Suppressor macrophage (primary cell): ENCODE measurements at places on chromosomes 11 and 22.

DNA sequence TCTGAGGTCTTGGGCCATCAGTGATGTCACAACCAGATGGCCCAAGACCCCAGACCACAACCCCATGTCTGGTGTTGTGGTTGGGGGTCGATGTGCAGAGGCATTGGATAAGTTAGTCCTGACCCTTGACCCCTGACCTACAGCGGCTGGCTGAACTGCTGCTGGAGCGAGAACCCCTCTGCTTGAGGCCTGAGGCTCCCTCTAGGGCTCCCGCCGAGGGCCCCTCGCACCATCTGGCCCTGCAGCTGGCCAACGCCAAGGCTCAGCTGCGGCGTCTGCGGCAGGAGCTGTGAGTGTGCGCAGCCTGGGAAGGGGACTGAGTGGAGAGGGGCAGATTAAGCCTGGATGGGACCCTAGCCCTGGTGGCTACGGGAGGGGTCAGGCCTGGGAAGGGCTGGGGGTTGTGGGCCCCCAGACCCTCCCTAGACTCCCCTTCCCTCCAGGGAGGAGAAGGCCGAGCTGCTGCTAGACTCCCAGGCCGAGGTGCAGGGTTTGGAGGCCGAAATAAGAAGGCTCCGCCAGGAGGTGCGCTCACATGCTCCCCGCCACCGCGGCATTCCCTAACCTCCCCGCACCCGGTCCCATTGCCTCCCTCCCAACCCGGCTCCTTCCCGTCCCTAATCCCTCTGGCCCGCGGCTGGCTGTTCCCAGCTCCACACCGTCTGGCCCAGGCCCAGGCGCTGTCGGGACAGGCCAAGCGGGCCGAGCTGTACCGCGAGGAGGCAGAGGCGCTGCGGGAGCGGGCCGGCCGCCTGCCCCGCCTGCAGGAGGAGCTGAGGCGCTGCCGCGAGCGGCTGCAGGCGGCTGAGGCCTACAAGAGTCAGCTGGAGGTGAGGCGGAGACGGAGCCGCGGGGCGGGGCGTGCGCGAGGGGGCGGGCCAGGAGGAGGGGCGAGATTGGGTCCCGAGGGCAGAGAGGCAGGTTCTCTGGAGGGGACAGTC lies 2.1 kb downstream of the CCDC88B start:
- DNase-seq: peak; percentile 92

- DNase-seq: peak; percentile 6
These were observed 468.0 kb downstream of the OPCML start for GRCh38 chr11:133064152-133064877.

DNA sequence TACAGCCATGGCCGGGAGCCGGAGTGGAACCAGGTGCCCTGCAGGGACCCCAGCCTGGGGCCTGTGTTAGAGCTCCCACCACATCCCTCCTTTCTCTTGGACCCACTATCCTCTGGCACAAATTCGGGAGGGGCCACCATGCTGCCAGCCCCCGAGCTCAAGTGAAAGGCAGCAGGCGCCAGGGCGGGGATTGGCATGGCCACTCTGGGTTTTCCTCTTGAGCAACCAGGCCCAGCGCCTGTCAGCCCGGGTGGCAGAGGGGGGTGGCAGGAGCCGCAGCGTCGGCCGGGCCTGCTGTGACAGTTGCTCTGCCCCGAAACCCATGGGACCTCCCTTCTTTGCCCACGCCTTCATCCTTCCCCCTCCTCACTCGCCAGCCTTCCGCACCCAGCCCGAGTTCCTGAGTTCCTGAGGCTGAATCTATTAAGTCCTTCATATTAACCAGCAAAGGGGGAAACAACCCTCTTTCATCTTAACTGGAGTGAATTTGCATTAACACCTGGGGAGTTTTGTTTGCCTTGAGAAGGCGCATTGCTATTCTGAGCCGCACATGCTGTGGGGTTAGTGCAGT lies 16.8 kb upstream of the CABP7 start:
- peak; percentile 13 for DNase-seq

- no peak for DNase-seq
These were observed 52.1 kb upstream of the CRYBB3 start for GRCh38 chr22:25147642-25147928.

DNA sequence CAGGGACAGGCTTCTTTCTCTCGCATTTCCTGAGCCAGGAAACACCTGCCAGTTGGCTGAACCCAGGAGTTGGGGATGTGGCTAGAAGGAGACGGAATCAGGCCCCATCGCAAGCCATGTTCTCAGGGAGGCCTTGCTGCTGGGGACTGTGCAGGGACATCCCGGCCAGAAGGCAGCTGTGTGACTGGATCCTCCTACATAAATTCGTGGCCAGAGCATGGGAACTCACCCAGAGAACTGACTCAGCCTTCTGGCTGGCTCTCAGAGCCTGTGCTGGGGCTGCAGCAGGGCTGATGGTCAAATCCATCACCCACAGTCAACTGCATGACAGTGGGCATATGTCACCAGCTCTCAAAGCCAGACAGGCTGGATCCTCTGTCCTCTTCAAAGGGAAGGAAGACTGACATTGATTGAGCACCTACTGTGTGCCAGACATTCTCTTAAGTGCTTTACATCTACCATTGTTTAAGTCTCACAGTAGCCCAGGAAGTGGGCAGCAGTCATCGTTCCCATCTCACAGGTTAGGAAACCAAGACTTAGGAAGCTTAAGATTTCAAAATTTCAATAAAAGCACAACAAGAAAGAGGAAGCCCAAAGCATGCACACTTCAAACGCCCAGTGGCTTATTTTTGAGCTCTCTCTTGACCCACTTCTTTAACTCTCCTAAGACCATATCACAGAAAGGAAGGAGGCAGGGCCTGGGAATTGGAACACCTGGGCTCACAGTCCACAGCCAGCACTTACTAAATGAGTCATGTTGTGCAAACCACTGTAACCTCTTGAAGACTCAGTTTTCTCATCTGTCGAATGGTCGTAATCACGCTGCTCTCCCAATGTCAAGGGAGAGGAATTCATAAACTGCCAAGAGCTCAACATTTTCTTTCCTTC lies 30.9 kb upstream of the CACNG2 start:
- peak; percentile 93 for DNase-seq

DNA sequence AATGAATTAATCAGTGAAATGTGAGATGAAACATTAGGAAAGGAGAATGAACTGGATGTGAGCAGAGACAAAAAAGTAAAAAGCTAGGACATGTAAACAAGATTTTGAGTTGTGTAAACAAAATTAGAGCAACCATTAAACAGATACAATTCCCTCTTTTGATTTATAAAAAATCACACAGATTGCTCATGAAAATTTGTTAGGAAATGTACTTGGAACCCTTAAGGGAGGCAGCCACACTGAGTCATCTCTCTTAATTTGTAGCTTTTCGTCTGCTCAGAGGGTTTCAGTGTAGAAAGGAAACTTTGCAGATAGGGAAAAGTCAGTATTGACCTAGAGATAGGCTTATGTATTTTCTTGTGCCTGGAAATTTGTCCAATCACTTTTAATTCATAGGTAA lies 49.6 kb upstream of the ME3 start:
- no peak for DNase-seq

- DNase-seq: no peak
These were observed 65.0 kb downstream of the SLC36A4 start for GRCh38 chr11:93132836-93133235.

DNA sequence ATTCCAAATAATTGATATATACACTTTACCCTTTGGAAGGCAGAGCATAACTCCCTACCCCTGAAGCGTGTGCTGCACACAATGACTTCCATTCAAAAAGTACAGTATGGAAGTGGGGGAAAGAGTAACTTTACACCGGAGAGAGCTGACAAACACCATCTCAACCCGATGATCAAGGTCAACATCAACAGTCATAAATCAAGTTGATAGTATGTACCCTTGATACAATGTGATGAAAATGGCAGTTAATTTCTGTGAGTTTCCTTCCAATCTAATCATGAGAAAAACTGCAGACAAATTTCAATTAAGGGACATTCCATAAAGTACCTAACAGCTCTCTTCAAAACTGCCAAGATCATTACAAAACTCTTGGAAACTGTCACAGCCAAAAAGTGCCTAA lies 6.0 kb upstream of the DEUP1 start:
- DNase-seq: no peak

GRCh38 chr11:77819921-77820564 lies 479 bp downstream of the RSF1 start:
- DNase-seq: peak; percentile 2

GRCh38 chr11:19099093-19099492 lies 17.9 kb upstream of the ZDHHC13 start:
- no peak for DNase-seq

GRCh38 chr11:134587345-134587744 lies 175.3 kb upstream of the B3GAT1 start:
- DNase-seq: no peak

- DNase-seq: peak; percentile 92
These were observed 28.5 kb downstream of the LRP4 start for GRCh38 chr11:46889689-46890475.

DNA sequence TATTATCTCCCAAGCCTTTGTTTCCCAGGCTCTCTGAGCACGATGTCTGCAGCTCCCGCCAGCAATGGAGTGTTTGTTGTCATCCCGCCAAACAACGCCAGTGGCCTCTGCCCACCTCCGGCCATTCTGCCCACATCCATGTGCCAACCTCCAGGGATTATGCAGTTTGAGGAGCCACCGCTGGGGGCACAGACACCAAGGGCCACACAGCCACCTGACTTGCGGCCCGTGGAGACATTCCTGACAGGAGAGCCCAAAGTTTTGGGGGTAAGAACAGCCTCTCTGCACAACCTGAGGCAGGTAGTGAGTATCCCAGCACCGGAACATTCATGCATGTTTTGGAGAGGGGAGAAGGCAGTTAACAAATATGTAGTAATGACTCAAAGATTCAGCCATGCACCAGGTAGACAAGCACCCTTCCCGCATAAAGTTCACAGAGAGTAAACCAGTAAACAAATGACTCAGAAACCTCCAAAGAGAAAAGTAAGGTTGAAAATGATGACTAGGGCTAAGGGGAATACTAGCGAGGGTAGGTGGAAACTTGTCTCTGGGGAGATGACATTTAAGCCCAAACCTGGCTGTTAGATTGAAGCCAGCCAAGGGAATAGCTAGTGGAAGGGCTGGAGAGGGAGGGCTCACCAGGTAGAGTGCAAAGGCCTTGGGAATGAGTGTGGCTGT lies 7.2 kb downstream of the MS4A15 start:
- DNase-seq: no peak

DNA sequence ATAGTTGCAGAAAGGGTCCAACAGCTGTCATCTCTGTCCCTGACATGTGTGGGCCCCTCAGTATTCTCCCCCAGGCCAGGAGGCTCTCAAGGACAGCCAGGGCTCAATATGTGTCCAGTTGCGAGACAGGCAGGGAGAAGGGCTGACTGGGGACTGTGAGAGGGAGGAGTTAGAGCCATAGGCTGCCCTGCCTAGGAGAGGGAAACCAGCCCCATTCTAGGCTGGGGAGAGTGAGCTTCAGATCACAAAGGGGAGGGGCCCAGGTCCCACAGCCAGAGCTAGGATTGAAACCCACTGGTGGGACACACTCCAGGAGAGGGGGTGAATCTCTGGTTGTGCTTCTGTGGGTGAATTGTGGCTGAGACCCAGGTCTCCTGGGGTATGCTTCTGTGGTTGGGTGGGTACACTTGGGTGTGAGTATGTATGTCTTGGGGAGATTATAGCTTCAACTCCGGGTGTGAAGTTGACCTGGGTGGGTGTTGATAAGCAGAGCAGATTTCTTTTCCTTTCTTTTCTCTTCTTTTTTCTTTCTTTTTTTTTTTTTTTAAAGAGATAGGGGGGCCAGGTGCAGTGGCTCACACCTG lies 2.1 kb upstream of the CARNS1 start:
- DNase-seq: no peak

DNA sequence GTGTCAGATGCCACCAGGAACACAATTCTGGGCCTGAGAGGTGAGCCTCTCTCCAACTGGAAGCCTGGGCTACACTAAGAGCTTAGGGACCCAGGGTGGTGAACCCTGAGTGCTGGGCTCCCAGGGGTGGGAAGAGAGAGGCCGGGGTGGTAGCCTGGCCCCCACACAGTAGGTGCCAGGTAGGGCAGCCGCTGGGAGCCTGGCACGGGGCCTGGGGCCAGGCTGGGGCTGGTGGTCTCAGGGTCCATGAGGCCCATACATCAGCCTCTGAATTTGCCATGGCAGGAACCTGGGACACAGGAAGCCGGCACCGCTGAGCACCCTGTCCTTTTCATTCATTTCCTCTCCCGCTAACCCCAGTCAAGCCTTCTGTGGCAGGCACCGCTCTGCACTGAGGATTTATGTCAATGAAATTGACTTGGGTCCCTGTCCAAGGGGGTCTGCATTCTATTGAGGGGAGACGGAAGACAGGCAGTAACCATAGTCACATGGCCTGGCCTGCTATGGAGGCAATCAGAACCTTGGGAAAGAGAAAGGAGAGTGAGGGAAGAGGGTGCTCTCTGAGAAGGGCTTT lies 8.6 kb downstream of the MYEOV start:
- no peak for DNase-seq

DNA sequence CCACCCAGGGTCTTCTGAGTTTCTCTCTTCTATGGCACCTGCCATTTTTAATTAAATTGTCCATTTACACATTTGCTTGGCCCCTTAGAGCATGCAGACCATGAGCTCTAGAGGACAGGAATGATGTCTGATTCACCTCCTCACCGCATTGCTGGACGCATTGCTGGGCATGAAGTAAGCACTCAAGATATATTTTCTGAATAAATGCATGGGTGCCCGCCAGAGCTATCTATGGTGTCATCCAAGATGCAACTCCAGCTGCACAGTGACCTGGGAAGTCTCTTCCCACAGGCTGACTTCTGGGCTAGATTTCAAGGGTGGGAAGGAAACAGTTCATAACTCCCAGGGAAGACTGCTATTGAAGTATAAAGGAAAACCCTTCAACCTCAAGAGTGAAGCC lies 66.6 kb upstream of the ASPHD2 start:
- DNase-seq: no peak

DNA sequence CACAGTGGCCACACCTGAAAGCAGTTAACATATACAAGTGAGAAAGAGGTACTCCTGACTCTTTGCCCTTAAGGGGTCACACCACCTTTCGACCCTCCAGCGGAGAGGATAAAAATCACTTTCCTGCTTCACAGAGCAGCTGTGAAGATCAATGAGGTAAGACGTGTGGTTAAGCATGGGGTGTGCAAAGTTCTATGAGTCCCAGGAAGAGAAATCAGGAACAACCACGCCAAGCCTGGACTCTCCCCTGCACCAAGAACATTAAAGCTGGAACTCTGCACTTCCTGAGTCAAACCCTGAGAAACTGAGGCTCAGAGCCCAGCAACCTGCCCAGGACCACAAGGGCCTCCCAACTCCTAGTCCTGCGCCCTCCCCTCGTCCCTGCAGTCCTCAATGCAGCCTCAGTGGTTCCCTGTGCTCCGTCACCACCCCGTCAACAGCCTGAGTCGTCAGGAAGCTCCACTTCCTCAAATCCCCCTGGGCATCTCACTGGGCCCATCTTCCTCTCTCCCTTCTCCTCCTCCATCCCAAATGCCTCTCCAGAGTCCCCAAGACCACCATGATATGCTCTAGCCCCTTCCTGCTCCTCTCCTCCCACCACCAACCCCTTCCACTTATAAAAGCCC lies 17.7 kb downstream of the TNKS1BP1 start:
- DNase-seq: peak; percentile 66

- no peak for DNase-seq
These were observed 98.9 kb downstream of the TRIM29 start for GRCh38 chr11:120039039-120039438.

GRCh38 chr11:130510407-130511006 lies 62.1 kb downstream of the ADAMTS15 start:
- DNase-seq: no peak
